ENCODE measurements at places on chromosomes 13 and 19. TPM values are rescaled to one million over a fixed set of nuclear protein-coding genes. Genes with fewer than 3 reads are reported as not detected.

SLC7A9 gene
- polyA plus RNA-seq, result 0.10 TPM

KASH5 gene
- not detected for polyA plus RNA-seq

IL4I1 gene
- polyA plus RNA-seq, result 0.05 TPM

SELENOV gene
- not detected for polyA plus RNA-seq

SLC8A2 gene
- polyA plus RNA-seq, result 0.12 TPM

PIH1D1 gene
- 46.4 TPM for polyA plus RNA-seq

PALM3 gene
- polyA plus RNA-seq, result not detected

Measured in psoas muscle (tissue), 8 donors.